ENCODE measurements at places on chromosomes 1 and 21.

DNA sequence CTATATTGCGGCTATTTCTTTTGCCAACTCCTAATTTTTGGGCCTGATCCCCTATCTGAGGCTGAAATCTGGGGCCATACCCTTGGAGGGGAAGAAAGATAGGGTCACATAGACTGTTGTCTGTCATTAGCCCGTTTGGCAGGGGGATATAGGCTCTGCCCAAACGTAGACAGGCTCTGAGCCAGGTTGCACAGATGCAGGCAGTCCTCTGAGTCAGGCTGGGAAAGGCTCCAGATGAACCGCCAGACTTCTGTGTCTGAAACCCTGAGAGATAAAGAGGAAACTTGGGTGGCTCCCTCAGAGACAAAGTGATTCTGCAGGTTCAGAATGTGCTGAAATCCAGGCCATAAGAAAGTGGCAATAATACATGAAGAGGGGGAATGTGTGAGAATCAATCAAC is 4.0 kb upstream of the CAP1 start:
- DNase-seq: no peak

DNA sequence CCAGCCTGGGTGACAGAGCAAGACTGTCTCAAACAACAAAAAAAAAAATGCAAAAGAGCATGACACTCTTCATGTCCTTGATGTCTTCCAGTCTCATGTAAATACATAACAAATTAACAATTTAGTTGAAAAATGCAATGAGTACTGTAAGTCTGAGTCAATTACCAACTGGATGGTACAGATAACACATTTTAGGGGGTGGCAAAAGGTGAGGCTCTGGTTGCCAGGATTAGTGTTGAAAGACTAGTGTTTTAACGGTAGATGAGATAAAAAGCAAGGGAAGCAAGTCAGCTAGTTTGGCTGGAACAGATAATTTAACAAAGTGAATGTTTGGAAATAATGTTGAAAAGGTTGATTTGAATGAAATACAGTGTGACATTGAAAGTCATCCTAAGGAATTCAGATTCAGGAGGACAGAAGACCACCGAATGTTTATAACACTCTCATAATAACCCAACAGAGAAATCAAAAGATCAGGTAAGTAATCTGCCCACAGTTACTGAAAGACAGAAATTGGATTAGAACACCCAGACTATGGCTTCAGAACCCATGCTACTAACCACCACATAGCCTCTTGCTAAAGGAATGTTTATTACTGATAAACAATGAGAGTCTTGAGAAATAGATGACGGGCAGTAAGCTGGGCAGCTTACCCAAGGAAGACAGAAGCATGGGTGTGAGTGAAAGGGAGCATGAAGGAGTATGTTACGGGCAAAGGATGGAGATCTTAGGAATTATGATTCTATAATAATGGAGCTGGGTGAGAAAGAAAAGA is 312.4 kb downstream of the HMCN1 start:
- DNase-seq: no peak

DNA sequence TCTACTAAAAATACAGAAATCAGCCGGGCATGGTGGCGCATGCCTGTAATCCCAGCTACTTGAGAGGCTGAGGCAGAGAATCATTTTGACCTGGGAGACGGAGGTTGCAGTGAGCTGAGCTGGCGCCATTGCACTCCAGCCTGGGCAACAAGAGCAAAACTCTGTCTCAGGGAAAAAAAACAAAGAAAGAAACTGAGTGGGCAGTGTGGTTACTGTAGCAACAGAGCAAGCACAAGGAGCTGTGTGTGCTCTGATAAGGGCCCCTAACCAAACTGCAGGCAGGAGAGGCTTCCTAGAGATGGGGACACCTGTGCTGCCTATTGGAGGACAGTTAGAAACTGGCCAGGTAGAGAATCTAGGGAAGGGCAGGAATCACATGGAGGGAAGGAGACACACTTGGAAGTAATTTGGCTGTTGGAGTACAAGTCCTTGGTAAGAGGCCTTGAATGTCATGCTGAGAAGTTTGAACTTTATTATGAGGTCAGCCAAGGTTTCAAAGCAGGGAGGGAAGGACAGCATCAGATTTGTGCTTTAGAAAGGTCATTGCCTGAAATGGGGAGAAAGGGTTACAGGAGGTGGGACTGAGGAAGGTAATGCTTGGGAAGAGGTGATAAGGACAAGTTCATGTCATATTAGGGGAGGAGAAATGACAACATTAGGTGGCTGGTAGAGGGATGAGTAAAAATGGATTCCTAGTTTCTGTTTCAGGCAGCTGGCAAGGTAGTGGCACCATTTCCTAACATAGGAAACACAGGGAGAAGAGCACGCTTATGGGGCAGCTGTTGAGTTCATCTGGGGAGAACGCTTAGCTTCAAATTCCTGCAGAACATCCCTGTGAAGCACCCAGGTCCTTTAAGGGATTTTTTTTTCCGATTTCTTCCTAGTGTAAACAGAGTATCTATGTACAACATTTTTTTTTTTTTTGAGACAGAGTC is 69.2 kb upstream of the ARTN start:
- no peak for DNase-seq

- DNase-seq: no peak
Observed at GRCh38 chr1:53393325-53393792, 65.5 kb upstream of the LRP8 start.

GRCh38 chr1:18141661-18142060 is 34.1 kb downstream of the IGSF21 start:
- no peak for DNase-seq

- DNase-seq: no peak
Observed at GRCh38 chr21:35933466-35933865, 126.9 kb downstream of the SETD4 start.

DNA sequence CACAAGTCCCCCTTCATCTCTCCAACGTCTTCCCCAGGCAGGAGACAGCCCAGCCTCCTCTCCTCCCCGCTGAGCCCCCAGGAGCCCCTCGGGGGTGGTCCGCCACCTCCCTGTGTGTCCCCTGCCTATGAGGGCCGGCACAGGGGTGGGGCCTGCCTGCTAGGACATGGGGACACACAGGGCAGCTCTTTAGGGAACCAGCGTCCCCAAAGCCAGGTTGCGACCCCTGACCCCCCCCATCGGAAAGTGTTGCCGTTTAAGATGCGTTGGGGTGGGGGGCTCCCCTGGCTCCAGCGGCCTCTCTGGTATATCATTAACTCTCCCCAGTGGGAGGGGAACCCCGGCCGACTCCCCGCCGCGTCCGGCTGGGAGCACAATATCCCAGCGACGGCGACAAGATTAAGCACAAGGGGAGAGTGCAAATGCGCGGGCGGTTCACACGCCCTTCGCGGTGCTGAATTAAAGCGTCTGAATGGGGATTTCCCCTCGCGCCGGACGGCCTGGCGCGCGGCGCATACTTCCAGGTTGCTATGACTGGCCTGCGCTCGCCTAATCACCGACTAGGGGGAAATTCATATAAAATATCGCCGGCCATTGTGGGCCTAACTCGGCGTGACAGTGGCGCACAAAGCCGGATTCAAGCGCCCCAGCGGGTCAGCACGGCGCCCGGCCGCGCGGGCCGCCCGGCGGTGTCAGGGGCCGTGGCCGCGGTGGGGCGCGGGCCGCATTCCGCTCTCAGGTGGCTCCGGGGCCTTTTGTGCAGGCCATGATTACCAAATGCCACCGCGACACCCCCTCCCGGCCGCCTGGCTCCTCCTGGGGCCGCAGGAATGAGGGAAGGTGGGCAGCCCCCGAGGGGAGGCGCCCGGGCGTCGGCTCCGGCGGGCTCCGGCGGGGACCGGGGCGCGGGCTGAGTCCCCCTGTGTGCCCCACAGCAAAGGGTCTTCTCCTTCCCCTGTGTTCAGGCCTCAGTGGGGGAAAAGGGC is 30.9 kb downstream of the WNT3A start:
- DNase-seq: no peak

- no peak for DNase-seq
Observed at GRCh38 chr1:154739654-154740053, 130.4 kb downstream of the KCNN3 start.

DNA sequence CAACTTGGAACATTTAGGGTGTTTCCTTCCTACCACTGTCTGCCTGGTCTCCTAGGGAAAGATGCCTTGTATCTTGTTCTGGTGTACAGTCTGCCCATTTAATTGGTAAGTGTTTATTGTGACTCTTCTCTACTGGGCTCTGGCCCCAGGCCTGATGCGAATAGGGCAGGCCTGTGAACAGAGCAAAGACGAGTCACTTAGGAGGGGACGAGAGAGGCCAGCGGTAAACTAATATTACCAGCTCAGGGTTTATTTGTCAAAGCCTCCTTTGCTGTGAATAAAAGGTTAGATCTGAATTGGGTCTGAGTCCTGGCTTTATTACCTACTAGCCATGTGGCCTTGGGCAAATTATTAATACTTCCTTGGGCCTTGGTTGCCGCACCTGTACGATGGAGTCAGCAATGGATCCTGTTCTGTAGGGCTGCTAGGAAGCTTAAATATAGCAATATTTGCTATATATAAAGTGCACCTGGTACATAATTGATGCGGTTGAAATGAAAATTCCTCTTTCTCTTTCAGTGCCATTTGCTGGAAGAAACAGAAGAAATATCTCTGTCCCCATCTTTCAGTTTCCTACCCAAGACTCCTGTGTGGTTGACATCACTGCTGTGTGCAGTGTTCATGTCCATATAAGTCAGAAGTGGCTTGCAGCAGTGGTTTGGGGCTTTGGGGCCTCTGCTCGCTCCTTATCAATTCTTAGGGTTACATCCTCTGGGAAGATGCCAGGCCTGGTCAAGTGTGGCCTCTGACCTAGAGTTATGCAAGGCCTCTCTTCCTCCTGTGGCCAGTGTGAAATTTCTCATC is 32.4 kb downstream of the MAPKAPK2 start:
- DNase-seq: no peak

- DNase-seq: no peak
Observed at GRCh38 chr1:112435448-112435847, 39.4 kb downstream of the CTTNBP2NL start.

- no peak for DNase-seq
Observed at GRCh38 chr1:153358691-153358975, 979 bp downstream of the S100A9 start.

DNA sequence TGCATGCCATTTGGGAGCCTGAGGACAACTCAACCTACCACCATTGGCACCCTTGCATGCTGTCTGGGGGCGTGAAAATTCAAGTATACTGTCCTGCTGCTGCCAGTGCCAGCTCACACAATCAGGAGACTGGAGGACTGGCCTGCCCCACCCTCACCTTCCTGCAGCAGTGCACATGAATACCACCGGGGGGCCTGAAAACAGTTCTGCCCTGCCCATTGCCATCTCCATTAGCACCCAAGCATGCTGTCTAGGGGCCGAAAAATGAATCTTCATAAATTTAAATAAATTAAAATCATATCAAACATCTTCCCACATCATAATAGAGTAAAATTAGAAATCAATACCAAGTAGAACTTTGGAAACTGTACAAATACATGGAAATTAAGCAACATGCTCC is 322.1 kb upstream of the TMPRSS15 start:
- DNase-seq: no peak

DNA sequence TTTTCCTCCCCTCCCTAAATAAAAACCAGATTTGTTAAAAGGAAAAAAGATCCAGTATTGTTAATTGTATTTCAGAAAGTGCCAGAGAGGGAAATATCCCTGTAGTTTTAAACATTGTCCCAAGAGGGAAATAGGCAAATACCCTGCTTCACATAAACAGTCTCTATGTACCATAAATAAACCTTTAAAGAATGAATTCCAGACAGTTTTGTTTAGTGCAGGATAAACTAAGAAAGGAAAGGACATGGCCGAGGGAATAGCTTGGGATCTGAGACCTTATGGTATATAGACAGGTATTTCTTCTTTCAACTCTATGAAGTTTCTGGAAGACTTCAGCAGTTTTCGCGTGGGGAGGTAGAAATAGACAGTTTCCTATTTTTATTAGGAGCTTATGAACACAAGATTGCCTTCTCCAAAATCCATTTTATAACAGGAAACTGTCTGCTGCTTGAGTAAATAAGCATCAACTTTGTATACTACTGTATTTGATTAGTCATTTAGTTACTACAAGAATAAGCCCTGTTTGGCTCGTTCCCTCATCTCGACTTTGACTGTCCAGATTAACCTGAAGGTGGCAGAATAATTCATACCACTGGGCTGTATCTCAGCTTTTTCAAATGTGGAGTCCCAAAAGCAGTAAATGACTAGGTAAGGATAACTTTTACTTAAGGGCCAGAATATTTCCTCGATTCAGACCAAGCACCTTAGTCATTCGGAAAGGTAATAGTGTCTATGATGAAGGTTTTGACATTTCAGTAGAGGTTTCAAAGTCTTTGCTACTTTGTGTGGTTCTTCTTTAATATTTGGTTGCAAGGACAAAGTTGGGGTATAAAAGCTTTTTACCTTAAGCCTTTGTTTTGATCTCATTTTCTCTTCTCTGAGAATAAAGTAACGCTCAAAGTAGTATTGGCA is 177.5 kb downstream of the VPS13D start:
- no peak for DNase-seq

- DNase-seq: no peak
Observed at GRCh38 chr1:231058416-231059109, 18.5 kb upstream of the FAM89A start.

DNA sequence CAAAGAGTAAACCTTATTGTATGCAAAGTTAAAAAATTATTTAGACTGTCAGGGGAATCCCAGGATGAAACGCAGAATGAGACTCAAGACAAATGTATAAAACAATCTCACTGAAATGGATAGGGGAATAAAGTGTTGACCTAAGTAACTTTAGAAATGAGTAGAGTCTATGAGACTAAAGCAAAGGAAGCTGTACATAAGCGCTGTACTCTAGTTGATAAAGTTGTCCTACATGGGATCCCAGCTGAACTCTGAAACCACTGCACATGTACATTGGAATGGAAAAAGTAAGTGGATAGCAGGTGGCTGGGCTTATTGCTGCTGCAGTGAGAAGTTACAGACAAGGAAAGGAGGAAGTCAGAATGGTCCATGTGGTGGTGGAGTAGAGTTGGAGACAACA is 18.7 kb downstream of the MMEL1 start:
- DNase-seq: no peak

- no peak for DNase-seq
Observed at GRCh38 chr1:209886219-209886536, 51.8 kb upstream of the SYT14 start.

GRCh38 chr1:193070942-193071341 is 11.5 kb downstream of the RO60 start:
- DNase-seq: no peak

GRCh38 chr1:65478379-65479026 is 58.0 kb downstream of the LEPR start:
- no peak for DNase-seq

DNA sequence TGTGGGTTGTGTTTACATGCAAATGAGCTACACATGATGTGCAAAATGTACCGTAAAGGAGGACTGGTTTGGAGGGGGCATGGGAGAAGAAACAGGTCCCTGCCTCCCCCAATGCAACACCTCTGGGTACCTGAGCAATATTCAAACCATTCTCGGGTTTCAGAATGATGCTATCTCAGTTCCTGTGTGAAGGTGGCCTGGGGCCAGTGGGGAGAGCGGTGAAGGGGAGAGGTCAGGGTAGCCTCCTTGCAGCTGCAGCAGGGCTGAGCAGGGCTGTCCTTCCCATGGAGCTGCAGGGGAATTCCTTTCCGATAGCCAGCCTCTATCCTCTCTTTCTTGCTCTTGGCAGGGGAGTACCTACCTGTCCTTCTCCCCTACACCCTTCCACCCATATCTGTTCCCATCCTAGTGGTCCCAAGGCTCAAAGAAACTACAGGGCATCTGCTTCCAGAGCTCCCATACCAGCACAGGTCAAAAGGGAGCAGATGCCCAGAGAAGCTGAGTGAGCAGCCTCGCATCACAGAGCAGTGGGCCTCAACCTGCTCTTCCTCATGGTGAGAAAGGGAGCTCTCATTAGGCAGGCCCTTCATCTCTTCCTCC is 11.9 kb downstream of the MEF2D start:
- DNase-seq: no peak

GRCh38 chr1:230867101-230867902 is 1.0 kb downstream of the C1orf198 start:
- DNase-seq: no peak

- DNase-seq: no peak
Observed at GRCh38 chr1:232422098-232422497, 207.8 kb downstream of the SIPA1L2 start.
